ENCODE measurements at places on chromosomes 11 and 22. TPM values are rescaled to one million over a fixed set of nuclear protein-coding genes. Genes with fewer than 3 reads are reported as not detected.

The ALKBH8 gene
- total RNA-seq = 6.1 TPM

The ACR gene
- total RNA-seq = not detected

The DYNC2H1 gene
- 26.7 TPM for total RNA-seq

The BRD1 gene
- total RNA-seq = 50.1 TPM

The SPECC1L gene
- total RNA-seq = 105 TPM

The SOX6 gene
- total RNA-seq = 21.9 TPM

The CDC42BPG gene
- total RNA-seq = 0.94 TPM

The IGLL1 gene
- total RNA-seq = not detected

DNA sequence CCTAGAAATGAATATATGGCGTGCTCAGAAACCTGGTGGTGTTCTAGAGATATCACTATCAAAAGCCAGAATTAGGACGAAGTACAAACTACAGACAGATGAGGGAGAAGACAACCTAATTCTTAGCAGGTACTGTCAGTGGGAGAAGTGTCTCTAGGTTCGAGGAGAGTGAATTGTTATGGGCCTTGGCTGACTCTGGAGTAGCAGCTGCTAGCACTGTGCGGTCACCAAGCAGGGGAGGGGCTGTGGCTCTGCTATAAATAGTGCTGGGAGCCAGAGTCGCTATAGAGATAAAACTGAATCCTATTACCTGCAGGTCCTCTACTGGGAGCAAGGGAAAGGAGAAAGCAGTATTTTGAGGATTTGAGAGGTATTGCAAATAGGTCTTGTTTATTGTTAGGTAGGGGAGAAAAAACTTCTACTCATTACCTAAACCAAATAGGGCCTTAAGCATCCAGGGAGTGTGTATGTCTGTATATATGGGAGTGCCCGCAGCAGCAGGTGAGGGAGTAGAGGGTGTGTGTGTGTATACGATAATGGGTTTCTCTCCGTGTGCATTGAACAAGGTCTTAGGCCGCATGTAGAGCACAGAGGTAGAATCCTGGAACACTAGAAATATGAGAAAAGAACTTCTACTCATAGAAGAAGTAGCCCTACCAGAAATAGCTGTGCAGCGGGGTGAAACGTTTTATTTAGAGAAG lies 2.2 kb downstream of the MADD start:
- ATAC-seq = no peak

- no peak for ATAC-seq
These were observed 353.2 kb upstream of the TENM4 start for GRCh38 chr11:79794057-79794456.

DNA sequence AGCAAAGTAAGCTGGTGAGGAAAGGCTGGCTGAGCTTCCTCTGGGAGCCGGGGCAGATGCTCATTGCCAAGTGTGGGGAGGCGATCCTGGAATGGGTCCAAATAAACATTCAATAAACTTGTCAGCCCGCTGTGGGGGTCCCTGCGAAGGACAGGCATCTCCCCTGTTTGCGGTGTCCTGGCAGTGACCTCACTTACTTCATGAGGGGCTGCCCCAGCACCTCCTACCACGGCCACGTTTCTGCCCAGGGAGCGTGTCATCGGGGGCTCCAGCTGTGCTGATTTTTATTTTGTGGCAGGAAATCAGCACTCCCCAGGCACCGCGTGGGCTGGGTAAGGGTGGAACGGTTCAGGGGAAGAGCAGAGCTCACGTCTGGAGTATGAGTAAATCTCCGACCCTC lies 493.9 kb upstream of the B3GAT1 start:
- no peak for ATAC-seq

DNA sequence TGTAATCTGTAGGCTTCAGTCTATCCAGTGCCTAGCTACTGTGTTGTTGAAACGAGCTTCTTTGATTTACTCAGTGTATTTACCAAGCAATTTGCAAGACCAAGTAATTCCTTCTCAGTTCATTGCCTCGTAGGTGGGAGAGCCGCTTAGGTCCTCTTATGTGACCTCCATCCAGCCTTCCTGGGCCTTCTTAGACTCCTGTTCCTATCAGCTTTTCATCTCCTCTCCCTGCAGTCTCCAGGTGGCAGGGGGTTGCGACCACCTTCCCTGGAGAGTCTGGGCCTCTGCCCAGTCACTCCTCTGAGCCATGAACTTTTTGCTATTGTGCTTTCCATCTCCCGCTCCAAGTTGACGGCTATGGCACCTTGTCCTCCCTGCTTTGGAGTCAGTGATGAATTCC lies 251.8 kb downstream of the KIRREL3 start:
- ATAC-seq = no peak

GRCh38 chr22:26846645-26847044 lies 189.3 kb downstream of the MIAT start:
- no peak for ATAC-seq

- ATAC-seq = no peak
These were observed 157.4 kb downstream of the NAV2 start for GRCh38 chr11:19869946-19870589.

GRCh38 chr11:69860796-69861445 lies 41.7 kb upstream of the FGF3 start:
- ATAC-seq = no peak

GRCh38 chr11:10524471-10524870 lies 16.5 kb downstream of the RNF141 start:
- ATAC-seq = no peak

DNA sequence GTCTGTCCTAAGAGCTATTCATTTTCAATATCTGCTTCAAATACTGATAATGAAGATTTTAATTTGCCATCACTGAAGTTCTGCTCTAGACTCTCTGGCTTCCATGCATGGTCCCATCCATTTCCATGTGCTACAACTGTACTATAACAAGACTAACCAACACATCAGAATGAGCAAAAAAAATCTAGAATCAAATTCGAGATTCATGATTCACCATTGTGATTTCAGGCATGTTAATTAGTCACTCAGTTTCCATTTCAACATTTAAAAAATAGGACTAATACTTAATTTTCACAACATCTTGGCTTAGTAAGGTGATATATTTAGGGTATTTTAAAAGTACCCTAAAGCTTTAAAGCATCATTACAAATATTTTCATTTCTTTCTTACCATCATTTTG lies 22.8 kb downstream of the PICALM start:
- no peak for ATAC-seq

DNA sequence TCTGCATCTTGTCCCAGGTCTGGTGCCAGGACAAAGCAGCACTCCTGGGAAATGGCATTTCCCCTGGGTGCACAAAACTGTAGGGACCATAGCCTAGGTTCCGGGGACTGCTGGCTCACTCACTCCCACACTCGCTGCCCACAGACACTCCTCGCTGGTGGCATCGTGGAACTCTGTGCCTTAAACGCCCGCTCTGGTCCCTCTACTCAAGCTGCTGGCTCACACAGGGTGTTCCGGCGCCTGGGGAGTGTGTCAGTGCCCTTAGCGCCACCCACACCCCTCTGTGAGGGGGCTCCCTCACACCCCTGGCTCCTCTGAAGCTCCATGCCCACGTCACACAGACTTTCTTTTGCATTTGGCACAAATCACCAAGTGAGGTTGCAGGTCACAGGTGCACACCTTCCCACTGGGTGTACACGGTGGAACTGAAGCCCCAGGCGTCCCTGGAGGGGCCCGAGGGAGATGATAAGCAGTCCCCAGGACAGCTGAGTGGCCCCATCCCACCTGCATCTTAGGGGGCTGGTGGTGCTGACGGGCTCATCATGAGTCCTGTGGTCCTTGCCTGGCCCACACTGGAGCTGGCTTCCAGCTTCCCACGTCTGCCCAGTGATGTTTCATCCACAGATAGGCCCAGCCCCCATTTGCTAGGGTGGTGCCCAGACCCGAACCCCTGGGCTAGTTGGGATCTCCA lies 23.2 kb upstream of the DGCR8 start:
- no peak for ATAC-seq

DNA sequence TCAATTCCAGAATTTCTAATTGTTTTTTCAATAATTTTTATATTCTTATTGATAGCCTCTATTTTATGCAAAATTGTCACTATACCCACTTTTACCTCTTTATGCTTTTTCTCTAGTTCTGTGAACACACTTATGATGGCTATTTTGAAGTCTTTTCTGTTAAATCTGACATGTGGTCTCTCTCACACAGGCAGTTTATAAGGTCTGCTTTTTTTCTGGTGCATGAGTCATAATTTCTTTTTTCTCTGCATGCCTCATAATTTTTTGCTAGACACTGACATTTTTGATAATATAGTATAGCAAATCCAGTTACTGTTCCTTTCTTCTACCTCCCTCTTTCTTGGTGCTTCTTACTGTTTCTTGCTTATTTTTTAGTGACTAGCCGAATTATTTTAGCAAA lies 36.0 kb downstream of the ZBTB44 start:
- ATAC-seq = no peak

DNA sequence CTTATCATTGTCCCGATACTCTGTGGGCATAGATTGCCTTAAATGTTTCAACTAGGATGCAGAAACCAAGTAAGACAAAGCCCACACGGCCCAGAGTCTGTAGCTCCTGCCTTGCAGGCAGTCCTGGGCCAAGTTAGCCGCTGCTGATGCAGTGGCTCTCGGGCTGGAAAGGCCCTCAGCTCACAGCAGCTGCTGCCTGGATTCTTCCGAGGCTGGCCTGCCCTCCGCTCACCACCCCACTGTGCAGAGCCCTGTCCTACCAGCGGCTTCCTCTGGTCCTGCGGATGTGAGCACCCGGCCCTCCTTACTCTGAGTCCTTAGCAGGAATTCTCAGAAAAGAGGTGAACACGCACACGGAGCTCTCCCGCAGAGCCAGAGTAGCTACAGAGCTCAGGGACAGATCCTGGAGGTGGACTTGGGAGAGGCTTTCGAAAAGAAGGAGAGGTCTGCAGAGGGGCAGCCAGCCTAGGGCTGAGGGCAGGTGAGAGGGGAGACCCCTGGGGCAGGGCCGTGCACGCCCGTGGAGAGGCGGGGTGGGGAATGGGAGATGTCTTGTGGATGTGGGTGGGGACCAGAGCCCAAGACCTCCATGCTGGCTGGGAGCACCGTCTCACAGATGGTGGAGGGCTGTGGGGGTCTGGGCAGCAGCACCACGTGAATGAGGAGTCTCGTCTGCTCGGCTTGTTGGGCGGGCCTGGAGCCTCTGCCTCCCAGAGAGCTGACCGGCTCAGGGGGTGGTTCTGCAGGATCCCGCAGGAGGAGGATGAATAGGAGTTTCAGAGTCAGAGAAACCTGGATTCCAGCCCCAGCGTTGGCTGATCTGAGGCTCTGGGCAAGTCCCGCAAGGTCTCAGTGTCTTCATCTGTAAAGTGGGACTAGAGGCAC lies 117.4 kb upstream of the B3GAT1 start:
- ATAC-seq = no peak

DNA sequence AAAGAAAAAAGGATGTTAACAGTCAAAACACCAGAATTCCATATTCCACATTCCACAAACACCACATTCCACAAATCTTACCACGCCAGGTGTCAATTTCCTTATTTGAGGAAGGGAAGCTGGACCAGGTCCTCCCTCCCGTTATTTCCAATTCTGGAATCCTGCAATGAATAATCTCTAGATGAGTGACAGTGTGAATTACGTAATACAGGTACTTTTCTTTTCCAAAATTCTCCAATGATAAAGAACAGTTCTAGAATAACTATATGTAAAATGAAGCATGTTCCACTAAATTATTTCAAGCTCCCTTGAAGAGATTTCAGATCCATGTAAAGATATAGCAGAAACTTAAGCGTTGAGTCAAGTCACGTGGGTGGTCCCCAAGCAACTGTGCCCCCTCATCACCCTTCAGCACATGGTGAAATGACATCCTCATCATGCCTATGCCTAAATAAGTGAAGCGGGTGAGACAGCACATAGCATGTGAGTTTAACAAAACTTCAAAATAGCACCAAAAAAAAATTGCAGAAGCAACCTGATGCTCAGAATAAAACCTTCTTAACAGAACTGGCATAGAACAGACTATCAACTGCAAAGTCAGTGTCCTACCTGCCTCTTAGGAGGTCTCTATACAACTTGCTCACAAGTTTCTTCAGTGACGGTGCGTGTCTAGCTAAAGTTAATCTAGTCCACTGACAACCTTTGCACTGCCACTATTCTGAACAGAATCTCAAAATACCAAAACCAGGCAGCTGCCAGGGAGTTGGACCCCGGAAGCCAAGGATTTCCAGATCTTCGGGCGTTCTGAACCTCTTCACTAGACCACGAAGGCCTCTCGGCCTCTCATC lies 876 bp downstream of the NFRKB start:
- ATAC-seq = peak; percentile 9

All from gastroesophageal sphincter (tissue), 4 donors.